Neuronal stem cell (in vitro differentiated cells): ENCODE measurements at places on chromosomes 5 and 9.

DNA sequence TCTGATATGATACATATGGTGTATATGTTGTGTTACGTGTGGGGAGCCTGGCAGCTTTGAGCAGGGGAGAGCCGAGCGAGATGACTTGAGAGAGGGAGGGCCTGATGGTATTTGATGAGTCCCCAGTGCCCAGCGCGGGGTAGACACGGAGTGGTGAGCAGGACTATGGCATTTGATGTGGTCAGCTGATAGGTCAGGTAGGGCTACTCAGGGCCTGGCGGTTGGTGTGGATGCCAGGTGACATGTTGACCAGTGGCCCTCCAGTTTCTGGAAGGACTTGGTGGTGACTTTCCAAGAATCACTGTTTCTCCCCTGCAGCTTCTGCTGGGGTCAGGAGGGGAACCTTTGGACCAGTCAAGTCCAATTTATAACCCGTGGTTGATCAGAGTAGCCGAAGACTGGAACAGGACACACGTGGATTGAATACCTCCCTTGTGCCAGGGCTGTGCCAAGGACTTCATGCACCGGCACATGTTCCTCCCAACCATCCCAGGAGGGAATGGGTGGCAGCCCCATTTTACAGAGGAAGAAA is 148.8 kb downstream of the RGS3 start:
- H3K27ac ChIP-seq = no peak overlapping the region
- DNase-seq = no peak
- H3K36me3 ChIP-seq = no peaks in the 10 kb centered on the region
- no peaks in the 10 kb centered on the region for H3K27me3 ChIP-seq

DNA sequence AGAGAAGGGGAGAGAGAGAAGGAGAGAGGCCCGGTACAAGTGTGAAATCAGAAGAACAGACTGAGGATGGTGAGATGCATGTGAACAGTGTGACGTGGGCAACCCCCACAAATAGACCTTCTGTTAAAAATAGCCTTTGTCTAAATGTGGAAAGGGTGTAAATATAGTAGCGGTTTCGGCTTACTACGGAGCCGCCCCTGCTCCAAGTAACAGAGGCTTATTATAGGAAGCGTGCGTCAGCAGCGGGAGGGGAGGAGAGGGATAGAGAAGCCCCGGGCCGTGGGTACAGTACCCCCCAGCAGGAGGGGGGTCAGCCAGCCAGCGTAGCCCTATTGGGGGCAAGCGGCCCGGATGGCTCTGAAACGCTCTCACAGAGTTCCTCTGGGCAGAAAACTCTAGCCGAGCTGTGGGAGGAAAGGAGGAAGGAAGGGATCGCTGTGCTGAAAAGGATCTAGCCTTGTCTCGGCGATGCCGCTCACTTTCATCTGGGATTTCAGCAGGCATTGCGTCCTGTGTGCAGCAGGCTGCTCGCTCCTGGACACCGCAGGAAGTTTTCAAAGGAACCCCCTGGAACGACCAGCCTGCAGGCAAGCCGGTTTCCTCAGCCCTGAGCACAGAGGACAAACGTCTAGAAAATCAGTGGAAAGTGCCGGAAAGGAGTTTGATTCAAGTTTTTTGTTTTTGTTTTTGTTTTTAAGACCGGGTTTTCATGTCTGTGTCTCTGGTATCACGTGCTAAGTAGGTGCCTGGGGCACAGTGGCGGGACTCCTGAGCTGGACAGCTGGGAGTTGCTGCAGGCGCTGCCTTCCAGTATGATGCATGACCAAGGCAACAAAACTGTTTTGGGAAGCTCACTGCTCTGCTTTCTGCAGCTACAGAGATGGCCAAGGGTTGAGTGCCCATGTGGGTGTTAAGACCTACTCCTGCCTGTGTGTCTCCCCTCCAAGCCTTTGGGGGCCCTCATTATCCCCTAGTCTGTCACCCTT is 146.6 kb downstream of the SEC61B start:
- DNase-seq = peak; percentile 12
- no peak overlapping the region for H3K27ac ChIP-seq
- no peaks in the 10 kb centered on the region for H3K36me3 ChIP-seq
- no peaks in the 10 kb centered on the region for H3K27me3 ChIP-seq

DNA sequence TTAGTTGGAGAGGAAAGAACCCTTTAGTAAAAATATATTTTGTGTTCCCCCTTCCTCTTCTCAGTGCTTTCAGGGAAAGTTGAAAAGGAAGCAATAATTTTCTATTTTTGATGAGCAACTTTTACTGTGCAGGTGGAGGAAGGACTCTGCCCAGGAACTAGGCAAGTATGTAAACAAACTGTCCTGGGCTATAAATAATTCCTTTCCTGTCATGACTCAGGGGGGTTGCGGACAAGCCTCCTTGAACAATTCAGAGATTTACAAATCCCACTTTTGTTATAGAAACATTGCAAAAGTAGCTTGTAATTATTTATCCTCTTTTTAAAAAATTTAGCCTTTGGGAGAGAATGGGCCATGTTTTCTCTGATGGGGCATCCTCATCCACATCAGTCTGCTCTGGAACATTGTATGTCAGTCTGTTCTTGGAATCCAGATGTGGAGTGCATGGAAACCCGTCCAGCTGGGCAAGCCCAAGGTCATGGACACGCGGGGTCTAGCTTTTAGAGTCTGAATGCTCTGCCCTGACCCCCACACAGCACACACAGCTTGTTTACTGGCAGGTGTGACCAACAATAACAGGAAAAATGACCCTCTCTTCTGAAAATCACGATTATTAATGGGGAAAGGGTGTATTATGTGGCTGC is 127.6 kb downstream of the GADD45G start:
- H3K36me3 ChIP-seq = no peaks in the 10 kb centered on the region
- no peak overlapping the region for H3K27ac ChIP-seq
- H3K27me3 ChIP-seq = no peaks in the 10 kb centered on the region
- H3K4me1 ChIP-seq = peaks cover 13% of the 10 kb centered on the region
- no peak overlapping the region for H3K4me3 ChIP-seq

- H3K4me3 ChIP-seq = no peak overlapping the region
- no peaks in the 10 kb centered on the region for H3K27me3 ChIP-seq
- H3K4me1 ChIP-seq = no peaks in the 10 kb centered on the region
- DNase-seq = no peak
Observed at GRCh38 chr5:144060598-144060997, 109.9 kb downstream of the YIPF5 start.

- H3K27me3 ChIP-seq = no peaks in the 10 kb centered on the region
- no peak overlapping the region for H3K4me3 ChIP-seq
- H3K27ac ChIP-seq = no peak overlapping the region
- H3K36me3 ChIP-seq = no peaks in the 10 kb centered on the region
- no peak for DNase-seq
- peaks cover 2% of the 10 kb centered on the region for H3K4me1 ChIP-seq
Observed at GRCh38 chr5:15320871-15321270, 179.1 kb upstream of the FBXL7 start.

DNA sequence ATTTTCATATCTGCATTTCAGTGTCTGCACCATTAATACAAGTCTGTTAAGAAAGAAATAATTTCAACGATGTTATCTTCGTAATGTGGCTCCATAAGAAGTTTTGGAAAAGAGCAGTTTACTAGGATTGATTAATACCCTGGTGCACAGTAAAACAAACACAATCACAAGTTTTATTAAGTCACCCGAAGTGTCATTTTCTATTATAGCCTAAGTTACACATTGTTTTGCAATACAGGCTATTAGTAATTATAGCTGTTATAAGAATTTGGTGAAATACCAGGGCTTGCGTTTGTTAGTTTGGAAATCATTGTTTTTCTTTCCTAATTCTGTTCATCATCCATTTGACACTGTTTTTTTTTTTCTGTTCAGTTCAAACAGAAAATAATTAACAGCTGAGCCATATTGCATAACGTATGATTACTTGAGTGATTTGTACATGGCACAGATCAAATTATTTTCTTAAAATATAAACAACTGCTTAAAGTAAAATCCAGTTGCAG is 30.6 kb downstream of the LVRN start:
- no peaks in the 10 kb centered on the region for H3K36me3 ChIP-seq
- H3K4me3 ChIP-seq = no peak overlapping the region
- no peaks in the 10 kb centered on the region for H3K4me1 ChIP-seq
- H3K27ac ChIP-seq = no peak overlapping the region
